Fibroblast of mammary gland (primary cell): ENCODE measurements at places on chromosomes 1 and 21.

GRCh38 chr1:117967477-117967876 lies 37.9 kb downstream of the WDR3 start:
- peak; percentile 61 for DNase-seq

GRCh38 chr21:44750675-44751025 lies 39.3 kb upstream of the TSPEAR start:
- DNase-seq: no peak

- no peak for DNase-seq
Measured at GRCh38 chr1:233066087-233066486, 115.7 kb downstream of the NTPCR start.

- DNase-seq: peak; percentile 34
Measured at GRCh38 chr1:59494145-59494833, 197.4 kb downstream of the FGGY start.

- DNase-seq: peak; percentile 65
Measured at GRCh38 chr1:66244429-66244828, 289.5 kb upstream of the SGIP1 start.

DNA sequence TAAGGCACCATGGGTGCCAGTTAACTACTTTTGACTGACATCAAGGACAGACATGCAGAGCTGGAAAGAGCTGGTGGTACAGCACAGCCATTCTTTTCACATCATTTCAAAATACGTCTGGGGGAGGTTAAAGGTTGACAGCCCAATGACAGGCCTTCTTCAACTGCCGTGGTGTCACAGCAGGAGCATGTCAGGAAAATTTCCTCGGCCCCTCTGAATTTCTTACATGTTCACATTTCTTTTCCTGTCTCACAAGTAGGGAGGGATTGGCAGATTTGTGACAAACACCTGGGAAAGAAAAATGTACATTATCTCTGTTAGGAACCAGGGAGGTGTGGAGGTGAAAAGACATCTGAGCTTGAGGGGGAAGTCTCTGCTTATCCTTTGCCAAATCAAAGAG lies 279.1 kb downstream of the SPATA17 start:
- DNase-seq: no peak

DNA sequence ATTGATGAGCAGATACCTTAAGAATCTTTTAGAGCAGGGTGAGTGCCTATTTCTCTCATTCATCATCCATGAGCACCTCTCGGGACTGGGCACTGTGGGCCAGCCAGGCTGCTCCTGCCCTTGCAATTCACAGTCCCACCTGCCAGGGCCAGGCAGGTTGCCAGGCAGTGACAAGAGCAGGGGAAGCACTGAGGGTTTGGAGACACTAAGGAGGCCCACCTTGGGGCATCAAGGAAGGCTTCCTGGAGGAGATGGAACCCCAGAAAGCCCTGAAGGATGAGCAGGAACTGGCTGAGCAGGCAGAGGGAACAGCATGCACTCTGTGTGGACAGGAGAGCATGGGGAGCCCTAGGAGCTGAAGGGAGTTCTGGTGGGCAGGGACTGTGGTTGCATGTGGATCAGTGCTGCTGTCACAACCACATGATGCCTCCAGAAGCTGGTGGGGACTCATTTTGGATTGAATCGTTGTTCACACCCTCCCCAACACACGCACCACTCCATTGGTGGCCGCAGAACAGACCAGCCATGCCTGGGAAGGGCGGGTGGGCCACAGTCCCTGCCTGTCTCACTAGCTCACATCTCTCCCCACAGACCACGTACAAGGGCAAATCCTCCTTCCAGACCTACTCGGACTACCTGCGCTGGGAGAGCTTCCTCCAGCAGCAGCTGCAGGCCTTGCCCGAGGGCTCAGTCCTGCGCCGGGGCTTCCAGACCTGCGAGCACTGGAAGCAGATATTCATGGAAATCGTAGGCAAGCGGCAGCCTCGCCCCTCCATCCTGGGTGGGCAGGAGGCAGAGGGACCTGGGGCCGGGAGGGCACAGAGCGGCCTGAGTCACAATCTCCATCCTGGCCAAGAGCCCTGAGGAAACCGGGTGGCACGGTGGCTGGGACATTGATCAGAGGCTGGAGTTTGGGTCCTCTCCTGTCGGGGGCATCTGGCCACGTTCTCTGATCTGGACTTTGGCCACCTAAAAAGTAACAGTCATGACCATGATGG lies 55.1 kb downstream of the DISP3 start:
- DNase-seq: no peak

DNA sequence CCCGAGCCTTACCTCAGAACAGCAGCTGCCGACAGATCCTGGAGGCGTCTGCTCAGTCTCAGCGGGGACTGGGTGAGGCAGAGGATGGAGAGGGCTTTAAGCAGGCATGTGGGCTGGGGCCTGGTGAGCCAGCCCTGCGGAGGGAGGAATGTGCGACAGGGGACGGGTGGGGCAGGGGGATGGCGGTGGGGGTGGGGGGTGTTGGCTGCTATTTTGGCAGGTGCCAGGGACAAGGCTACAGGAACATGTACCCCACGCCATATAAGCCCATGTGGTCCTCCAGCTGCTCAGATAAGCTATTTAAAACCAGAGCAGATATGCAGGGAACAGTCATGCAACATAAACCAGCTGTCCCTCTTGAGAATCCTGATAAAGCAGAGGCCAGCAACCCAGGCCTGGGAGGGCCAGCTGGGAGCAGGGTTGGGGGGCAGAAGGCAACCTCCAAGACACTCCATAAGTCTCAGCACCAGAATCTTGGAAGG lies at the start of gene TNNT2:
Gene TNNT2, minus strand, starts transcription at position 70 of the 482 bp plus-strand sequence. CDS start 4,426 bp downstream, outside the sequence.
- DNase-seq: no peak

- no peak for DNase-seq
Measured at GRCh38 chr1:174652569-174653280, 205.0 kb downstream of the GPR52 start.

DNA sequence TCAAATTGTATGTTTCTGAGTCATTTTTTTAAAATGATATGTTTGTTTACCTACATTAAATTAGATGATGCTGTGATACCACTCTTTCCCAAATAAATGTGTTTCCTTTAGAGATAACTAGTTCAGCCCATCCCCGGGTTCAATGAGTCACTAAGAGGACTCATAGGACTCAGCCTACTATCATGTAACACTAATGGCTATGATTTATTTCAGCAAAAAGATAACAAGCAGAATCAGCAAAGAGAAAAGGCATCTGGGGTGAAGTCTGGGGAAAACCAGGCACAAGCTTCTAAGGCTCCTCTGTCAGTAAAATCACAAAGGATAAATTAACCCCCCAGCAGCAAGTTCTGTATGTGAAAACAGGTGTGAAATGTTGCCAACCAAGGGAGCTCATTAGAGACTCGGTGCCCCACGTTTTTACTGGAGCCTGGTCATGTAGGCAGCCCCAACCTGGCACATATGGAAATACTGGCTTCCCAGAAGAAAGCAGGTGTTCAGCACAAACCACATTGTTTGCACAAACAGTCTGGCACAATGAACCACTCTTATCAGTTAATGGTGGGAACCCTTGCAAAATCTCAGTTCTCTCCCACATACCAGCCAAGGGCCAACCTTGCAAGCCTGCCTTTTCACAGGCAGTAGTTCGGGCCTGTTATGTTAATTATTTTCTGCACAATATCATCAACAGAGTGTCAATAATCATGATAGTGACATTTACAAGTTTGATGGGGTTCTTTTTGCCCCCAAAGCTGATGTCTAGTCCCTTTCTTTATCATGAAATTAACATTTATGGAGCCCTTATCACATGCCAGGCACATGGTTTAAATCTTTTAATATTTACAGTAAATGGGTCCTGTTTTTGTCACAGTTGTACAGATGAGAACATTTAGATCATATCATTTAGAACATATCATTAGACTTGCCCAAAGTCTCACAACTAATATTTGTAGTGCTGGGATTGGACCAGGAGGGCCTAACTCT lies 23.1 kb upstream of the CNN3 start:
- peak; percentile 64 for DNase-seq

DNA sequence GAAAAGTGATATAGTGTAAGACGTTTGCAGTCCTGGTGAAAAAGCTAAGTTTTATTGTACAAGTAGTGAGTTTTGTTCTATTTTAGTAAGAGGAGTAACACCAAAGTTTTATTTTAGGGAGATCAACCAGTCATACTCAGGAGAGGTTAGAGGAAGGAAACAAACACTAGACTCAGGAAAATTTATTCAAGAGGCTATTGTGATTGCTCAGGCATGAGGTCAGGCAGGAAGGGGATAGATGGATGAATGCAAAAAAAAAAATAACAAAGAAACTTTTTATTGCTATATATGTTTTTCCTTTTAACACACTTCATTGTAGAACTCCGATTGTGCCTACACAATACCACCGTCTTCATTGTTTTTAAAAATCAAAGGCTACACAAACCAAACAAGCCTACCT lies 189.0 kb downstream of the LYPLAL1 start:
- no peak for DNase-seq

DNA sequence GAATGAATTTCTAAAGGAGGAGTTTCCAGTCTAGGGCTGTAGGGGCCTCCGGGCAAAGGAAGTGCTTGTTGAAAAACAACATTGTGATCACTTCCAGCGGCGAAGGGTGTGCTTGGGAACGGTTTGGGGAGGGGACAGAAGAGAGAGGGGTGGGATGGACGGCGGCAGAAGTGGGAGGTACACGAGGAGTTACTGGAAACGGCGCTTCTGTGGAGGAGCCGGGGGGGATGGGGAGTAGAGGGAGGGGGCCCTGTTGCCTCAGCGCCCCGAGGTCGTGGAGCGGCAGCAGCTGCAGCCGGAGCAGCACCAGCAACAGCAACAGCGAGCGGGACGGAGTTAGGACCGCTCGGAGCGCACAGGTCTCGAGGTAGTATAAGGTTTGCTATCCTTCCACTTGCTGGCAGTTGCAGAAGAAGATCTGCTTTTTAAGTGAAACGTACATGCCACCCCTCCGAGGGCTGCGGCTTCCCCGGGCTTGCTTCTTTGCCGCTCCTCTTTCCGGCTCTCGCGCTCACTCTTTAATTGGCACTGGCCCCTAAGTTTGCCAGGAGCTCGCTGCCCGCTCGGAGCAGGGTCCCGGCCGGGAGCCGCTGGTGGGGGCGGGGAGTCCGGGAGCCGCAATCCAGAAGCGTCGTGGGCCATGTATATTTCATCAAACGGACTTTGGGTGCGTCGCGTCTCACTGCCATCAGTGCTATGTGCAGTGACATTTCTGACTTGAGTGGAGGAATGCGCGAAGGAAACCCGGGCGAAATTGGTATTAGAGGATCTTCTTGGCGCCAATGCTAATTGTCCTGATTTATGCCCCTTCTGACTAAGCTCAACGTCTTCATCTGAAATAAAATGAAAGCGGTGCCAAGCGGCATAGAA lies 771 bp upstream of the NTNG1 start:
- DNase-seq: peak; percentile 41

DNA sequence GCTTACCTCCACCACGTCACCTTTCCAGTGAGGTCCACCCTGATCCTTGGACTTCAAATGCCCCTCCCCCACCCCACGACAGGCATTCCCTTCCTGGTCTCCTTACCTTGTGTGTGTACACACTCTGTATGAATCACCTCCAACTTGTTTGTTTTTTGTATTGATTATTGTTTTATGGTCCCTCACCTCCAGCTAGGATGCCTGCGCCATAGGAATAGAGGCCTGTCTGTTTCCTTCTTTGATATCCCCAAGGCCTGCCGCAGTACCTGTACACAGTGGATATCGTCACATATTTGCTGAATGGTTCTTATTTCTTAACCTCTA lies 219.6 kb upstream of the POU3F1 start:
- DNase-seq: no peak

DNA sequence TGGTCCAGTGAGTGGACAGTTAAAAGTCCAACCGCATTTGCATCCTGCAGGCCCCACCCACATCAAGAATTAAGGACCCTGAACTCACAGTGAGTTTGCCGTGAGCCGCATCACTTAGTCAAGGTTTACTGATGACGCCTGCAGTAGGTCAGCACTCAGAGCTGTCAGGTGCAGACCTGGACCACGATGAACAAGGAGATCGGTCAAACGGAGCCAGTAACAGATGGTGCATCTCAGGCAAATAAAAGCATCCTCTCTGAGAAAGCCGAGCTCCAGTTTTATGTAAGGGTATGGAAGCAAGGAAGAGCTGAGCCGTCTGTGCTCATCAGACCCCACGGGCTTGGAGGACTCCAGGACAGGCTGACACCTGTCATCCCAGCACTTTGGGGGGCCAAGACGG lies 4.5 kb downstream of the PRDM15 start:
- no peak for DNase-seq

GRCh38 chr1:152185544-152186391 lies 26.7 kb upstream of the RPTN start:
- DNase-seq: peak; percentile 70

- DNase-seq: no peak
Measured at GRCh38 chr1:233796146-233796783, 108.2 kb upstream of the SLC35F3 start.

- DNase-seq: no peak
Measured at GRCh38 chr1:223659711-223660110, 5.8 kb downstream of the CAPN8 start.

- DNase-seq: no peak
Measured at GRCh38 chr1:27529704-27530018, 39.7 kb upstream of the WASF2 start.

DNA sequence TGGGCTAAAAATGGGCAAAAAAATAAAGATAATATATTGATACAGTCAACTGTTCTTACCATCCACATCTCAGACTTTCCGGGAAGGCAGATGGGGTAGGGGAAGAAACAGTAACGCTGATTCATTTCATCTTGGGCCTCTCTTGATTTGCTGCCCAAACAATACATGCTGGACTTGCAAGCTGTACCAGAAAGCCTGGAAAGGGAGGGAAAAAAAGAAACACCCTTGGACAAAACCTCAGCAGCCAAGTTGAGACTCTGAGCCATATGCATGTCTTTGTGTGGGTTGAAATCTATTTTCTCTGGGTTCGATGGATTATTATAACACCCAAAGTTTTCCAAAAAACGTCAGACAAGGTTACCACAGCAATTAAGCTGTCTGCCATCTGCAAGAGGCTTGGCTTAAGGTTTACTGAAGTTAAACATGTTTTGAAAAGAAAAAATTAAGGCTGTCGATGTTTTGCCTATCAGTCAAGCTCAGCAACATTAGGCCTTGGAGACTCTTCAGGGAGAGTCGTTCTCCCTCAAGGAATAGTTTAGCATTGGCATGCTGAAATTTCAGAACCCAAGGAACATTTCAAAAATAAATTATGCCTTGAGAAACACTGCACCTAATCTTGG lies 71.2 kb downstream of the PSMG1 start:
- DNase-seq: peak; percentile 26

DNA sequence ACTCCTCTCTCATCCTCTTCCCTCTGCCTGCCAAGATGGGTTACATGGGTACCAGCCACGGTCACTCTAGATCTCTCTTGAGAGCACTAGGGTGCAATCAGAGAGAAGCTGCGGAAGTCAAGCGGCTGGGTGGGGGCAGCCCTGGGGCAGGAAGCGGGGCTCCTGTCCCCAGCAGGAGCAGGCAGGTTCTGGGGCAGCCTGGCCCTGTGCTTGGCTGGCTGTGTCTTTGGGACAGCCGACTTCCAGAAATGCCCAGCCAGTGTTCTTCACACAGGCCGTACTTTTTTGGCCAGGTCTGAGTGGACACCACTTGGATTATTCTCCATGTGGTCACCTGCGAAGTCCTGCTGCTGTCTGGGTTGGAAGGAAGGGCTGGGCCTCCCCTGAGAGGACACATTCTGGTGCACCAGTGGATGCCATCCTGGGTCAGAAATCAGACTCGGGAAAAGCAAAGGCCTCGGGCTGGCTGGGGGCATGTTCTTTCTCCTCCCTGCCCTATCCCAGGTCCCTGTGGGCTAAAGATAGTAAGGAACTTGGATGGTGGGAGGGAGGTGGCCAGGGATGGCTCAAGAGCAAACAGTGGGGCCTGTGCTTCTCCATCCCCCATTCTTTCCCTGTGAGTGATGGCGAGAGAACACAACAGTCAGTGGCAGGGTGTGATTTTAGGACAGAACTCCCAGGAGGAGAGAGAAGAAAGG lies 93.7 kb downstream of the ITPKB start:
- DNase-seq: no peak

- no peak for DNase-seq
Measured at GRCh38 chr21:17578162-17578561, 34.5 kb downstream of the BTG3 start.
